IPS DF 6.9 (cell line): ENCODE measurements at places on chromosomes 2 and 18.

GRCh38 chr2:240133401-240133800, 2.7 kb downstream of the COPS9 start:
- no peak for DNase-seq

DNA sequence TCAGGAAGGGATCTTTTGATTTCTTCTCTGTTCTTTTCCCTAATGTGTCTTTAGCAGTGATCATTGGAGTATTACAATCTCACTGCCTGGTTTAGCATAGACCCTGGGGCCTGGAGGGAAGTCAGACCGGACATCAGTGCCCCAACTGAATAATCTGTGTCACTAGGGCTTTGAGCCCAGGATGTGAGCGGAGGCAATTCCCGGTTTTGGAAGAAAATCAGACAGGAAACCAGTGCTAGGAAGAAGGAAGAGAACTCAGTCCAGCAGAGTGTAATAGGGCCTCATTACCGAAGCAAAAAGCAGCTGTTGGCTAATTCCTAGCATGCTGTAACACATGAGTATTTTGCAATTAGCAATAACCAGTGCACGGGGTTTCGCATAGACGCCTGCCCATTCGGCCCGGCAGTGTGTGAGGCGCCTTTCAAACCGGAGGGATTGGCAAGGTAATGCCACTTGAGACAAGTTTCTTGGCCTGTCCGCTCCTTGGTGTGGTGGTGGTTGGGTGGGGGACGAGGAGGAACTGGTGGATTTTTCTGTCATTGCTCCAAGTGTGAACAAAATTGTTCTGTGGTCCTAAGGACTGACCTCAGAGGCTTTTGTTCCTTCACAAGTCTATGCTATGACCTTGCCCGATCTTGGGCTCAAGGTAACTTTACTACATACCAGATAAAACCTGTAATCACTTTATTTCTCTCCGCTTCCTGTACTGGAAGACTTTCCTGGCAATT, 2.8 kb downstream of the FOSL2 start:
- DNase-seq = no peak

DNA sequence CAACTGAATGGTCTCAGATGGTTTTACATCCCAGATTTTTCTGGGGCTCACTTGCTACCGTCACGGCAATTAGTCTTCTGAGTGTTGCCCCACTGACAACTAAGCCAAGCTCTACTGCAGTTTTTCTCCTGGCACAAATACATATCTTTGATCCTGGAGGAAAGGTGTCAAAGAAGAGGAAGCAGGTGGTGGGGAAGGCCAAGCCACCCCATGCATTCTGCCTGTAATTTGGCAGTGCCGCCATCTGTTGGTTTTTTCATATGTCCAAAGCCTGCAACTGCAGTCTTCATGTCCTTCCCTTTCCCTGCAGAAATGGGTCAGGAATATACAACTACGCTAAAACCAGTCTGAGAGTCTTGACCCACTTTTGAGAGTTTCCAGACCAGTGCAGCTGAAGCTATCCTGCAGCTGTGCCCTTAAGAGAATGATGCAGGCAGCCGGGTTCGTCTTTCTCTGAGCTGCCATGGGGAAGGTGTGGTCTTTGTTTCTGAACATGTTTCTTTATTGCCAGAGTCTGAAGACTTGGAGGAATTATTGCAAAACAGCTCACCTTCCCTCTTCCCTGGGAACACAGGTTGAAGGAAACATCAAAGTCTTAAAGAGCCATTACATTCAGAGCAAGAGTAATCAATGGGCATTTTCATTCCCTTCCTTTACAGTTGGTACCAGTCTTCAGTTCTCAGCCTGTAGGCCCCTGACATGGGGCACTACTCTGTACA, 71.8 kb upstream of the ATL2 start:
- no peak for DNase-seq

DNA sequence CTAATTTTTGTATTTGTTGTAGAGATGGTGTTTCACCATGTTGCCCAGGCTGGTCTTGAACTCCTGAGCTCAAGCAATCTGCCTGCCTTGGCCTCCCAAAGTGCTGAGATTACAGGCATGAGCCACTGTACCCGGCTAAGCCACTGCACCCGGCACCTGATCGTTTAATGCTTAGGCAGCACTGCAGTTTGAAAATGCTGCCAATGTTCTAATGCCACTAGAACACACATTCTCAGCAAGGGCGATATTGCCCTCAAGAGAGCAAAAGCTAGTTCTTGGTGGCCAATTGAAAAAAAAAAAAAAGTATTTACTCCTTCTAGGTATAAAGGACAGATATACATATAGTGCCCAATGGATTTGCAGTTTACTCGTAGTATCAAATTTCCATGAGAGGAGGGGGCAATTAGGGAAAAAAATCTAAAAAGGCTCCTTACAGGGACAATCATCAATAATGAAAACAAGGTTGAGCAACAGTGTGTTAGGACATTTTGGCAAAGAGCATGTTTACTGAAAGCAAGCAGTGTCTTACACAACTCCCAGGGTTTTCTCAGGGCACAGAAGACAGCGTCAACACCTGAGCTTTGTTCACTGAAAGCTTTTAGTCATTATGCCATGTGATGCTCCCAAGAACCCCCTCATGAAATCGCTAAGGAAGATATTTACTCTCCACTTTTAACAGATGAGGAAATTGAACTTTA, 199.9 kb upstream of the PKDCC start:
- no peak for DNase-seq

- DNase-seq = no peak
Measured at GRCh38 chr18:40357536-40357935, 1597.5 kb upstream of the PIK3C3 start.

DNA sequence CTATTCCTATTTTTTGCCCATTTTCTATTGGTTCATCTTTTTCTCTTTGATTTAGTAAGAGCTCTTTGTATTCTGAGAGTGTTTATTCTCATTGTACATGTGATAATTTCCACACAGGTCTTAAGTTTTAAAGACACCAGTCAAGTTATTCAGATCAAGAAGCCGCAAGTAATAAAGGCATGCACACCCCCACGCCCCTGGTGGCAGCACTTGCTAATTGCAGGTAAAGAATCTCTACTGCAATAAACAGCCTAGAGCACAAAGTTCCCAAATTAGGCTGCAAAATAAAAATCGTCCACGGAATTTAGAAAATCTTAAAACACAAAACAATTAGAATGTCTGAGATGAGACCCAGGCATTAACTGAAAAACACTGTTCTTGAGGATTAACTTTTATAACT, 45.2 kb downstream of the ST3GAL5 start:
- no peak for DNase-seq

- no peak for DNase-seq
Measured at GRCh38 chr18:60452421-60452820, 79.8 kb upstream of the MC4R start.

DNA sequence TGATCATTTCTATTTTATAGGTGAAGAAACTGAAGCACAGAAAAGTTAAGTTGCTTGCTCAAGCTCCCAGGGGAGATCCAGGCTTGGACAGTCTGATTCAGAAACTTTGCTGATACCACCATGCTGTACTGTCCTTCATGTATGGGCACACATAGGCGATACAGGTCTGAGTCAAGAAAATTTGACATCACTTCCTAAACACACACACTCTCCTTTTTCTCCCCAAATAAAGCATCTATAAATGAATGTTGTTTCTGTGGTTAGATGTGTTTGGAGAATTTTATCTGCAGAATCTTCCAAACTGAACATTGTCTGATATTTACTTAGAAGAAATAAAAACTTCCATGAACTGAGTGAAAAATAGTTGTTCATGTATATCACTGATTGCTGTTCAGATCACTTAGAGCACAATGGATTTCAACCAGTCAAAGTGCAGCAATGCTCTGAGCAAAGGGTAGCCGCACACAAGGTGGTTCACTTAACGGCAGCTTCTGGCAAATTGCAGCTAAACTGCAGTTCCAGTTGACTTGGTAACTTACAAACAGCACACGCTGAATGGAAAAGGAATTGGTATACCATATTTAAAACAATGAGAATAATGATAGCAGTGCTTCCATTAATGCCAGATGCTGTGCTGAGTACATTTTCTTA, 10.0 kb upstream of the AGFG1 start:
- no peak for DNase-seq
